ENCODE measurements at places on chromosomes 2 and 18.

GRCh38 chr2:25481381-25482300 lies 139.9 kb upstream of the DNMT3A start:
- DNase-seq: no peak

DNA sequence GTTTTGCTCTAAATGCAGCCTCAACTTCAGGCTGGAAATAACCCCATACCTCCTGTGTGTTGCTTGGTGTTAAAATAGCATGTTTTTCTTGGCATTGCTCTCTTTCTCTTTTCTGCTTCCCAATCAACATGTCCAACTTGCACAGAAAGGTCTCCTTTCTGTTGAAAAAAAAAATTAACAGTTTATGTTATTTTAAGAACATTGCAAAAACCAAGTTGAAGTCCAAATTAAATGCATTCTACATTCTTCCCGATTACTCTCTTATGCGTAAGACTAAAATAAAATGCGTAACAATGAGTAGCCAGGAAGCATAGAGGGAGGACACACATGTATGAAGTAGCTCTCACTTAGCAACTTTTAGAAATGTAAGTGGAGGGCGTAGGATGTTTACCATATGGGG lies 1406.1 kb upstream of the NXPH2 start:
- no peak for DNase-seq

DNA sequence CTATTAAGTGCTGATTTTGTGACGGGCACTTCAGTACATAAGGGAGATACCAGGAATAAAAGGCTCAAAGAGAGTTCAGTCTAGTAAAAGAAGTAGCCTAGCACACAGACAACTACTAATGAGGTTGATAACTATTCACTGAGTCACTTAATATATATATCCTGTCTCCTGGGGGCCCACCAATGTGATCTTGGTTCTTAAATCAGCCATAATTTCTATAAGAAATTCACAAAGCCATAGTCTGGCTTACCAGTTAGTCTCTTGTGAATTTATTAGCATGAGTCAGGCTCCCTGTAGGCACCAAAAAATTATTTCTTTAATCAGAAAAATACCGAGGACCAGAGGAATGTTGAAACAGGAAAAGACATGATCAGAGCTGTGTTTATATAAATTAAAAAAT lies 10.4 kb downstream of the KCNE4 start:
- DNase-seq: no peak

GRCh38 chr2:109195193-109196045 lies 66.4 kb downstream of the SH3RF3 start:
- DNase-seq: no peak

DNA sequence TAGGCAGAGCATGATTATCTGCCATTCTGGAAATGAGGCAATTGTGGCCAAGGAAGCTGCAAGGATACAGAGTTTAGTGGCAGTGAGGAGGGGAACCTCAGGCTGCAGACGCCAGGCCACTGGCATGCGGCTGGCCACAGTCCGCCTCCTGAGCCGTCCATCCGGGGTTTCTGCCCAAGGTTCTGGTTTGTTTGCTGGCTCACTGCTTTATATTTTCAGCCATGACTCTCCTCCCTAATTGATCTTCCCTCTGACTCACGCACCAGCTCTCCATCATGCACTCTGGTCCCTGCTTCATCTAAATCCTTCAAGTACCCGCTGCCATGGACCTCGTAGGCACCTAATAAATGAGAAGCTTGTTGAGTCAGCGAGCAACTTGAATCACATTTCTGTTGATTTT lies 107.8 kb upstream of the REV1 start:
- DNase-seq: no peak

- DNase-seq: no peak
Measured at GRCh38 chr18:62118328-62118727, 68.5 kb downstream of the PIGN start.

DNA sequence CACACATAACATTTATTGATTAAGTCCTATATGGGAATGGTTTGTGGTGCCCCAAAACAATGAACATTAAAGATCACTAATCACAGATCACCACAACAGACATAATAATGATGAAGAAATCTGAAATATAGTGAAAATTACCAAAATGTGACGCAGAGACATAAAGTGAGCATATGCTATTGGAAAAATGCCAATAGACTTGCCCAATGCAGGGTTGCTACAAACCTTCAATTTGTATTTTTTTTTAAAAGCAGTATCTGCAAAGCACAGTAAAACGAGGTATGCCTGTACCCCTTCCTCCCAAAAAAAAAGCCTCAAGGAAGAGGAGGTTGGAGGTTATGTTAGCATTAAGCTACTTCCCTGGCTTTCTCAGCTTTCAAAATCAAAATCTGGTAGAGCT lies 131.1 kb downstream of the RBMS1 start:
- no peak for DNase-seq

DNA sequence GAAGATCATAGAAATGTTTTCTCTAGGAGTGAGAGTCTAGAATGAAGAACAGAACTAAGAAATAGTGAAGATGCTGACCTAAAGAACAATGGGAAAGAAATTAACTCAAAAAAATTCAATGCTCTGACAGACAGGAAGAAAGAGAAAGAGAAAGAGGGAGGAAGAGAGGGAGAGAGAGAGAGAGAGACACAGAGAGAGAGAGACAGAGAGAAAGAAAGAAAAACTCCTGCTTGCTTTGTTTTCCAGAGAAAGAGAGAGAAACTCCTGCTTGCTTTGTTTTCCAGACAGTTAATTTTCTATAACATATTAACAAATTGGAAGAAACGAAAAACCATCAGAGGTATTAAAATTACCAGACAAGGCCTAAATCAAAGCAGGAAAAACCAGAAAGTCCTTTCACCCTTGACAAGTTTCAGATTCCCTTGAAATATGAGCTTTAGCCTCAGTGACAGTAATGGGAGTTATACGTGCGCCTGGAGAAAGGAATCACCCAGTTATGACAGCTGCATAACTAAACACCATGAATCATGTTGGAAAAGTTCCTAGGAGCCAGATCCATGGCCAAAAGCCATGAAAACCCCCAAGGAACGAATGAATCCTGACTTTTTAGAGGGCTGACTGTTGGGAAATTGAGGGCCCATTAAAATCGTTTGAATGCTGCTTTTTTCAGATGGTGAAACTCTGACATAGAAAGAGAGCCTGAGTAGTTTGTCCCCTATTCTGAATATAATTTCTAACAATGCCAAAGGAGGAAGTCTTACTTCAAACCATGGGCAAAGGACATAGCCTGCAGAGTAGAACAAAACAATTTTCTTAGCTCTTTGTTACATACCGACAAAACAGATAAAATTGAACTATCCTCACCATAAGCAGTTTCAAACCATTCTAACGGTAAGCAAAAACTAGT lies 228.6 kb upstream of the CHST9 start:
- no peak for DNase-seq

DNA sequence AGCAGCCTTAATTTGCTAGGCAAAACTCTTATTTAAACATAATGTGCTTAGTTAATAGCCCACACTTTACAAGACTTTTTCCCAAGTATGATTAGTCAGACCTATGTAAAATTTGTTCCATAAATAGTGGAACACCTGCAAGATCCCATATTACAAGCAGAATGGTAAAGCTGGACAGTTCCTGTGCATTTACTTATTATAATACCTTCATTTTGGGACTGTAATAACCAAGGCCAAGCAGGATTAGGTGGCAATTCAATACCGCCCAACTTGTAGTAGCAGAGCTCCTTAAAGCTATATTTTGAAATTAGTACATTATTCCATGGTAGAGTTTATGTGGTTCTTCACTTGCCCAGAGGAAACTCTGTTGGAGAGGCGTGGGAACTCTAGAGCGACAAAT lies 431.5 kb upstream of the MMADHC start:
- DNase-seq: no peak

- DNase-seq: no peak
Measured at GRCh38 chr2:36374585-36374984, 19.0 kb downstream of the CRIM1 start.

- no peak for DNase-seq
Measured at GRCh38 chr2:42622943-42623676, 54.7 kb downstream of the MTA3 start.

- no peak for DNase-seq
Measured at GRCh38 chr2:189305291-189305943, 125.9 kb upstream of the COL5A2 start.

DNA sequence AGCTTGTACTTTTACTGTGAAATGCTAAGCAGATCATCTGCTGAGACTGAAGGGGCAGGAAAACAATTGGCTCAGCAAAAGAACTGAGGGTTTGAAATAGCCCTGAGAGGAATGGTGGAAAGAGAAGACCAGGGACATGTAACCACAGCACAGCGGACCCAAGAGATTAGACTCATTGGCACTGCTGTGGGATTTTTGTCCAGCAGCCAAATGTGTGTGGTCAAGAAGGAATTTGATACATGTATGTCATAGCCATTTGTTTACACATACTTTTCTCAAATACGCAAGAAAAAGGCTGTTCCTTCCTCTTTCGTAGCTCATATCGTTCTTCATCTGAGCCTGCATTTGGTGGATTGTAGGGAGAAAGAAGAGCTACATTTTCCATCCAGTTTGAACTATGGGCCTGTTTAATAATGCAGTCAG lies 73.8 kb downstream of the TRABD2A start:
- no peak for DNase-seq

GRCh38 chr2:69768235-69768634 lies 26.3 kb downstream of the ANXA4 start:
- DNase-seq: no peak

DNA sequence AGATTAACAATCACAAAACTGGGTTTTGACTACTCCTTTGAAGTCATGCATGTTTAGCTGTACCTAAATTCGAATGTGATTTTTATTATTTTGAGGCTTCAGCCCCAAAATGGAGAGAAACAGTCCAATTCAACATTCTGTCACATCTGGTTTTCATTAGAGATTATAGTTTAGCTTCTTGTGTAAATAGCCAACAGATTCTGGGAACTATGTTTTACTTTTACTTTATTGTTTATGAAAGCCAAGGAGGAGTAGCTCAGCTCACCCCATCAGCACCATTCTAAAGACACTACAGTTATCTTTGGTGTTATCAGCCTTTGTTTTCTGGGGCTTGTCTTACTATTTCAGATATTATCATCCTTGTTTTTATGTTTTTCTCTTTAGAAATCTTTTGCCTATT lies 465.0 kb upstream of the CWC22 start:
- no peak for DNase-seq

GRCh38 chr2:25674077-25674362 lies 643 bp upstream of the DTNB start:
- no peak for DNase-seq

DNA sequence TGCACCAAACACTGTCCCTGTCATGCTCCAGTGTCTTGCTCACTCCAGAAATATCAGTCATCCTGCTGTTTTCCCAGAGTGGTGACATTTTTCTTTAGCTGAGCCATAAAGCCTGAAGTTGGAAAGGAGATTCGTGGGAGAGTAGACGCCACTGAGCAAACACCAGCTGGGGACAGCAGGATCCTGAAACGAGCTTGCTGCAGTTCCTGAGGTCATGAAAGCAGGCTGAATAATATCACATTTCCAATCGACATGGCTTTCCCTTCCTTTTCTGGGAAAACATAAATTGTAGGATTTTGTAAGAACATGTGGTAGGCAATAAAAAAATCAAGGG lies 276.4 kb downstream of the CDCA7 start:
- DNase-seq: no peak

- no peak for DNase-seq
Measured at GRCh38 chr2:186526281-186526680, 40.2 kb downstream of the ZC3H15 start.

DNA sequence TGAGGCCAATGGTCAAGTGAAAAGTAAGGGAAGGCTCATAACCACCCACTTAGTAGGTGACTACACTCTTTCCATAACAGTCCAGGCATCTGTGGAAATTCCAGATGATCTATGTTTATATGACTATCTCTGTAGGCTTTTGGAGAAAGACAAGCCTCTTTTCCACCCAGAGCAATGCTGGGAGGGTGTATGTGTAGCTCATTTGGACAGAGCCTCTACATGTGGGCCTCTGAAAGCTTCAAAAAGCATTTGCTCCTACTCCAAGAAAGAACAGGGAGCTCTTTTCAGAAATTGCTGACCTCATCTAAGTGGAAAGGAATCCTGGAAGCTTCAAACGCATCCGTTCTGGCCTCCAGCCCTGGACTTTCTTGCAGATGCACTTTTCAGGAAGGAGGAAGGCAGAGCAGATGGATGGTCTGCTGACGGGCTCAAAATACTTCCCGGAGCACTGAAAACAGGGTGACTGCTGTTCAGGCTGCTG lies 308.7 kb downstream of the LRATD1 start:
- no peak for DNase-seq

GRCh38 chr2:200266406-200266805 lies 40.1 kb upstream of the SPATS2L start:
- no peak for DNase-seq

- no peak for DNase-seq
Measured at GRCh38 chr2:138486363-138487198, 15.0 kb upstream of the SPOPL start.

GRCh38 chr2:206274434-206275311 lies at the start of gene ZDBF2:
Gene ZDBF2, plus strand, starts transcription at chr2:206274663. Its CDS starts 7,187 bp downstream, at chr2:206281850.
- peak; percentile 19 for DNase-seq

DNA sequence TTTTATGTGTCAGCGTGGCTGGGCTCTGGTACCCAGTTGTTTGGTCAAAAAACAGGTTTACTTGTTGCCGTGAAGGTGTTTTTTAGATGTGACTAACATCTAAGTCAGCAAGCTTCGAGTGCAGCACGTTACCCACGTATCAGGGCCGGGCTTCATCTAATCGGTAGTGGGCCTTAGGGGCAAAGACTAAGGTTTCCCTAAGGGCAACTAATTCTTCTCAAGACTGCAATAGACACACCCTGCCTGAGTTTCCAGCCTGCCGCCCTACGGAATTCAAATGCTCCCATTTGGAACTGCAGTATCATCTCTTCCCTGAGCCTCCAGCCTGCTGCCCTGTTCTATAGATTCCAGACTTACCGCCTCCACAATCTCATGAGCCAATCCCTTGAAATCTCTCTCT lies 27.7 kb downstream of the FHL2 start:
- DNase-seq: no peak

GRCh38 chr2:86661333-86661732 lies 37.7 kb upstream of the RNF103 start:
- no peak for DNase-seq

DNA sequence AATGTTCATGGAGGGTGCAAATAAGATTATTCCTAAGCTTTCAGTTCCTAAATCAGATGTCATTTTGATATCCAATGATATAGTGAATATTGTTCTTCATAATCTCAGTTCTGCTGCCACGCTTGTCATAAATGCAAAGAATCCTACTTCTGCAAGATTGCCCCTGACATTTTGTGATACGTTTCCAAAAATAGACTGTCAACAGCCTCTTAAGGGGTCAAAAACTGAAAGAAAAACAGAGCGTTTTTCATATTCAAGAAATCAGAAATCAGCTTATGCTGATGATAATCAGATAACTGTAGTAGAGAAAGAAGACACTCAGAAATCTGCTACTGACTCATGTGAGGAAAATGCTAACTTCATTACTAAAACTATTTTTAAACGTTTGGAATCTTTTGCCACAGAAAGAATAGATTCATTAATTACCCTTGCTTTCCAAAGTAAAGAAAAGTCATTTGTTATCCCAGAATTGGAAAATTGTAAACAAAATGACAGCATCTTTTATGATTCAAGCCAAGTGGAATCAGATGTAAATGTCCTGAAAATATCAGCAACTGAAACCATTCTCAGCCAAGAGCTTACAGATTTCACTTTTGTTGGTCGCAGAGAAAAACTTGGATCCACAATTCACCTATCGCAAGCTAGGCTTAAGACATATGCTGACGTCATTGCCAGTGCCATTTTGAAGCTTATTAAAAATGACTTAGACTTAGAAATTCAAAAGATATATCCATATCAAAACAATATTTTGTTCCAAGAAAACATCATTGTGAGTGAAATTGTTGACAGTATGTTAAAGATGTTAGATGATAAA lies 55.1 kb downstream of the FSIP2 start:
- DNase-seq: no peak

- peak; percentile 70 for DNase-seq
Measured at GRCh38 chr2:241859436-241860183, 916 bp upstream of the PDCD1 start.

- no peak for DNase-seq
Measured at GRCh38 chr2:48982887-48983435, 171.4 kb downstream of the FSHR start.

All from activated CD4-positive, alpha-beta T cell treated with anti-CD3 and anti-CD28 coated beads for 1 hour (primary cell).